ENCODE measurements at places on chromosomes 4 and X.

DNA sequence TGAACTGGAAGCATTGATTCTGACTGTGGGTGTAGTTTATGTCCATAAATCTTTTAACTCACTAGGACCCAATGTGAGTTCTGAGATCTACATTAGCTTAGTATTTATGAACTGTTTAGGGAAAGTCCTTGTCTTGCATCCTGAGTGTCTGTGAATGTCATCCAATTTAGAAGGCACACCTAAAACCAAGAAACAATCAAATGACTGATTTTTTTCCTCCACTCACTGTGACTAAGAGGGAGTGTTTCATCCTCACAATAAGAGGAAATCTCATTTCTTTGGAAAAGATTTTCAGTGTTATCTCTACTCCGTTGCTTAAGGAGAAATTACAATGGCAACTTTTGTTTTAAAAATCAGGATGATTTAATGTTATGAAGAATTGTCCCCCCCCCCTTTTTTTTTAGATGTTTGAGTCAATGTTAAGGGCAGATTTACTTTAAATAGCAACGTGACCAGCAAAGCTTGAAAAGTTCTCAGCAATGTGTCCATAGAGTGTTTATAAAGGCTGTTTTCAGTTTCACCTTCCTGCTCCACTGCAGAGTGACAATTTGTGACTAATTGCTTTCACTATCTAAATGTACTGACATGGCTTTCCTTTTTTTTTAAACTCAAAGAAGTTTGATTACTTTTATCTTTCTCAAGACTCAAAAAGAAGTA lies 173.0 kb downstream of the SPCS3 start:
- no peak overlapping the region for H3K4me3 ChIP-seq
- no peak overlapping the region for H3K27ac ChIP-seq
- no peaks in the 10 kb centered on the region for H3K36me3 ChIP-seq
- no peaks in the 10 kb centered on the region for H3K27me3 ChIP-seq
- DNase-seq: peak; percentile 30
- no peaks in the 10 kb centered on the region for H3K4me1 ChIP-seq

- peaks cover 24% of the 10 kb centered on the region for H3K4me1 ChIP-seq
- DNase-seq: peak; percentile 30
- no peak overlapping the region for H3K4me3 ChIP-seq
- no peak overlapping the region for H3K27ac ChIP-seq
- no peaks in the 10 kb centered on the region for H3K36me3 ChIP-seq
Measured at GRCh38 chr4:22991576-22991975, 298.8 kb downstream of the GBA3 start.

- no peaks in the 10 kb centered on the region for H3K27me3 ChIP-seq
- H3K36me3 ChIP-seq: no peaks in the 10 kb centered on the region
- no peak overlapping the region for H3K27ac ChIP-seq
Measured at GRCh38 chr4:103786014-103786413, 66.2 kb upstream of the TACR3 start.

GRCh38 chr4:165199286-165199685 lies 8.1 kb upstream of the KLHL2 start:
- H3K36me3 ChIP-seq: no peaks in the 10 kb centered on the region
- H3K4me1 ChIP-seq: peaks cover 5% of the 10 kb centered on the region

DNA sequence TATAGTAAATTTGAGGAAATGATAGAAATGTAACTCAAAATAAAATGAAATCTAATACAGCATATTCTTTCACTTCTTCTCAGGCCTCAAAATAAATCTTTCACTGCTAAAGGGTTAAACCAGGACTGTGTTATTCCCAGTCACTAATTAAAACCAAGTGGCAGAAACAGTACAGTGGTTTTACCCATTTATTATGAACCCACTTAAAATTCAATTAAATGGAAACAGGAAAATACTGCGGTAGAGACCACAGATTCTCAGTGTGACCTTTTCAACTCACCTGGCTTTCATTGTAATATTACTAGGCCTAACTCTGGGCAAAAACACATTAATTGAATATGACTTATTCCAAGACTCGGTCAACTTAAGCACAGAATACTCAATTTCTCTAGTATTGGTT lies 176.5 kb upstream of the DKK2 start:
- no peak for DNase-seq
- H3K27ac ChIP-seq: no peak overlapping the region
- H3K36me3 ChIP-seq: no peaks in the 10 kb centered on the region
- H3K4me3 ChIP-seq: no peak overlapping the region
- H3K4me1 ChIP-seq: no peaks in the 10 kb centered on the region

GRCh38 chrX:37896511-37896890 lies 49.1 kb upstream of the DYNLT3 start:
- H3K4me3 ChIP-seq: no peak overlapping the region
- no peak overlapping the region for H3K27ac ChIP-seq
- no peaks in the 10 kb centered on the region for H3K4me1 ChIP-seq
- H3K27me3 ChIP-seq: no peaks in the 10 kb centered on the region

DNA sequence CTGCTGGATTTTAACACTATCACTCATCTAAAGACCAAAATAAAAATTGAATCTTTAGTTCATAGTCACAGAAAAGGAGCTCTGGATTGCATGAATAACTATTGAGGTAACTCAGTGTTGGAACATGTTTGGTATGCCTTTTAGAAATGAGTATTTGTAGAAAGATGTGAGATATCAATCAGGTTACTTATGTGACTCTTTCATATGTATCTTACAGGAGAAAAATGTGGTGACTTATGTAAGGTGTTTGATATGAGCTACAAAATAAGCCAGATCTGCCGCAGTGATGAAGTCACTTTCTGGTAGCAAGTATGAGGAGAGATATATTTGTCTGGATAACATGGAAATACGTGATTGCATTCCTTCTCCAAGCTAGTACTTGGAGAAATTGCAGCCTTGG lies 1653.3 kb upstream of the PCDH7 start:
- DNase-seq: peak; percentile 11
- no peaks in the 10 kb centered on the region for H3K36me3 ChIP-seq
- no peak overlapping the region for H3K4me3 ChIP-seq
- no peaks in the 10 kb centered on the region for H3K27me3 ChIP-seq
- no peak overlapping the region for H3K27ac ChIP-seq

DNA sequence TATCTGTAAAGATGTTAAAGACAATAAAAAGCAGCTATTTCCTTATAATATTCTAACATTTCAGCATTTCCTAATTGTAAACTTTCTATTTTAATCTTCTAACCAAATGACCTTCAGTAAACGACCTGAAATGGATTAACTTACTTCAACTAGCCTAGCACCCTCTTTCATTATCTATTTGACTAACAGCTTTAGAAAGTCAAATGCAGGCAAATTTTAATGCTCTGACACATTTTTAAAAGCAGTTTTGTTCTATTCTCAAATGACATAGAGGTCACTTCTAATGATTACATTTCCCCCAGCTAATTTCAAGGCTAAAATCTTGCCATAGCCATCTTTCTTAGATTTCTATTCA lies 41.9 kb downstream of the SLC7A11 start:
- H3K27ac ChIP-seq: no peak overlapping the region
- no peaks in the 10 kb centered on the region for H3K4me1 ChIP-seq
- no peaks in the 10 kb centered on the region for H3K36me3 ChIP-seq
- H3K4me3 ChIP-seq: no peak overlapping the region
- no peaks in the 10 kb centered on the region for H3K27me3 ChIP-seq
- DNase-seq: no peak

GRCh38 chr4:3369781-3370674 lies 71.7 kb upstream of the HGFAC start:
- no peaks in the 10 kb centered on the region for H3K36me3 ChIP-seq
- H3K27ac ChIP-seq: peak overlapping the region; percentile 80
- peak; percentile 89 for DNase-seq
- peaks cover 40% of the 10 kb centered on the region for H3K4me1 ChIP-seq
- H3K27me3 ChIP-seq: no peaks in the 10 kb centered on the region

DNA sequence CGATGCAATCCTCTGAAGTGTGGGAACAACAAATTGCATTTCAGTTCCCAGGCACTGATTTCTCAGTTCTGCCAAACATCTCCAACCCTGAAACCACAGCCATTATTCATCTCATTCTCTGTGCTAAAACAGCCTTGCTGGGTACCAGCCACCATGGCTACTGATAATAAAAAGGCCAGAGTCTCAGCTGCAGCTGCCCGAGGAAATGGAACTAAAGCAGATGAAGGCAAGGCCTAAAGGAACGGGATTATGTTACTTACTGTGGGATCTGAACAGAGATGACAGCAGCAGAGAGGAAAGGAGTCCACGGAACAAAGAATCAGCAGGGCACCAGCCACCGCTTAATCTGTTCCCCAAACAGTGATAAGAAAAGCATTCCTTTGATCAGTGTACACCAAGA lies 155.7 kb downstream of the PAPSS1 start:
- no peaks in the 10 kb centered on the region for H3K36me3 ChIP-seq
- peak; percentile 73 for DNase-seq
- no peaks in the 10 kb centered on the region for H3K27me3 ChIP-seq
- peaks cover 7% of the 10 kb centered on the region for H3K4me1 ChIP-seq
- no peak overlapping the region for H3K4me3 ChIP-seq
- peak overlapping the region; percentile 24 for H3K27ac ChIP-seq

GRCh38 chrX:24207826-24208225 lies 58.3 kb downstream of the ZFX start:
- H3K4me3 ChIP-seq: no peak overlapping the region
- H3K27me3 ChIP-seq: no peaks in the 10 kb centered on the region
- DNase-seq: peak; percentile 41
- peaks cover 18% of the 10 kb centered on the region for H3K36me3 ChIP-seq
- H3K27ac ChIP-seq: no peak overlapping the region

DNA sequence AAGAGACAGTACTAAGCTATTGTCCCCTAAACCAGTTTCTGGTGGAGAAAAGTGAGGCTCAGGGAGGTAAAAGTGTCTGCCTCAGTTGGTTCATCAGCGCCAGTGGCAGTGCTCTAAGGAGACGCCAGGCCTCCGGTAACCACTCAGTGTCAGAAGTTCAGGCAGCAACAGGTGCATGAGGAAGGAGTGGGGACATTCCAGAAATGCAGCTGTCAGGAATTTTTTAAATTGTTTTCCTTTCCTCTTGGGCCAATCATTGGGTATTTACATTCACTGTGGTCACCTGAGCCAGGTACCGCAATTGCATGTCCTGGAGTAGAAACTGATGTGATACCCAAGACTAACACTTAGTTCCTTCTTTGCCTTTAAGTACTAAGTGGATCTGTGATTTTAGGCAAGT lies 40.2 kb upstream of the HS3ST1 start:
- no peak overlapping the region for H3K4me3 ChIP-seq
- no peak for DNase-seq
- no peak overlapping the region for H3K27ac ChIP-seq
- no peaks in the 10 kb centered on the region for H3K4me1 ChIP-seq

GRCh38 chrX:118974908-118975671 lies 672 bp downstream of the LONRF3 start:
- no peak overlapping the region for H3K27ac ChIP-seq
- H3K4me1 ChIP-seq: no peaks in the 10 kb centered on the region
- DNase-seq: no peak
- H3K36me3 ChIP-seq: no peaks in the 10 kb centered on the region
- H3K27me3 ChIP-seq: peaks cover 27% of the 10 kb centered on the region

DNA sequence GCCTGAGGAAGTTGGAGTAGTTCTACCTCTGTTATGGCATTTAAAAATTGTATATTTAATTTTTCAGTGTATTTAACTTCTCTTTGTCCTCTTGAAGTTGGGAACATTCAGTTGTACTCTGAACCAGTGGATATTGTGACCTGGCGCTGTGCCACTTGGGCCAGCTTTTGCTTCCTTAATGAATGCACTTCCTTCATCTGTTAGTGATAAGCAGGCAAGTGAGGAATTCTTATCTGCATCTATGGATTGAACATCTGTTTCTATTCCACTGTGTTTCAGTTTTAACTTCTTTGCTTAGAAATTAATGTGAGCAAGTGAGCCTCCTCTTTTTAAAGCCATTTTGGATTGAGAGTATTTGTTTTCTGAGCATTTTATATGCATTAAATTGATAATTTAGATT lies 128.3 kb downstream of the UCHL1 start:
- DNase-seq: no peak
- H3K36me3 ChIP-seq: no peaks in the 10 kb centered on the region
- no peaks in the 10 kb centered on the region for H3K4me1 ChIP-seq

- peak overlapping the region; percentile 31 for H3K4me3 ChIP-seq
- H3K27me3 ChIP-seq: no peaks in the 10 kb centered on the region
- peaks cover 34% of the 10 kb centered on the region for H3K4me1 ChIP-seq
- no peaks in the 10 kb centered on the region for H3K36me3 ChIP-seq
Measured at GRCh38 chr4:176778491-176778890, 14.2 kb downstream of the VEGFC start.

DNA sequence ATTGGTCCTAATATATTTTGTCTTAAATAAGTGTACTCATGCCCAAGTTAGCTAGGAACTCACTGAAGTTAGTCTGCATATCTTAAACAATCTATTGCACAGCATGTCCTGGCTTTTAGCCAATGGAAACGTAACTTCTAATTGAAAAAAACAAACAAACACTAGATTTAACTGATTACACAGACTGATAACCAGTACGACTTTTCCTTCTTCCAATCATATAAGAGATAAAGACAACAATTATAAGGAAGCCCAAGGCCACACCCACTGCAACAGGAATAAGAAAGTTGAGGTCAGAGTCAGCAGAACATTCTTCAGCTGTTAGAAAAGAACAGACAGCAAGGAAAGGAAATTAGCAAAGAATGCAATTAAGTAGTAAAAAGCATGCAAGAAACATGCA lies 40.8 kb downstream of the LAMP2 start:
- peaks cover 9% of the 10 kb centered on the region for H3K4me1 ChIP-seq
- no peak for DNase-seq
- H3K27ac ChIP-seq: no peak overlapping the region
- H3K36me3 ChIP-seq: no peaks in the 10 kb centered on the region
- no peaks in the 10 kb centered on the region for H3K27me3 ChIP-seq
- H3K4me3 ChIP-seq: no peak overlapping the region

DNA sequence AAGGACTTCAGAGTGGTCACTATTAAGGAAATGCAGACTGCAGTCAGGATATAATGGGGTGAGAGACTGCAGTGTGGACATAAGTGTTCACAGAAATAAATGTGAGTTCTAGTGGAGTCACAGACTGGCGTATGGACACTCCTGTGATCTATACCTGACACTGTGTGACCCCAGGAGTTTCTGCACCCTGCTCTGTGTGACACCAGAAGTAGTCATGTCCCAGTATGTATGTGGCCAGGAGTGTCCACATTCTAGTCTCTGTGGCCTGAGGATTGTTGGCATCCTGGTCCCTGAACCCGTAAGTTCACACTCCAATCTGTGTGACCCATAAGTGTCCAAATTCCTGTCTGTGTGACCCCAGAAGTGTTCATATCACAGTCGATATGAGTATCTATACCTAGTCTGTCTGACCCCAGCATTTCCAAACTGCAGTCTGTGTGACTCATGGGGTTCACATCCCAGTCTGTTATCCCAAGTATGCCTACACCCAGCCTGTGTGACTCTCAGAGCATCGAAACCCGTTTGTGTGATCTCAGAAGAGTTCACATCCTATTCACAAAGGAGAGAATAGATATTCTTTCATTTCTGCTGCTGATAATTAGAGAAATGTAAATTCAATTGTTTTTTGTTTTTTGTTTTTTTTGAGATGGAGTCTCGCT lies 16.3 kb downstream of the WDR13 start:
- H3K27me3 ChIP-seq: no peaks in the 10 kb centered on the region
- peaks cover 4% of the 10 kb centered on the region for H3K4me1 ChIP-seq
- DNase-seq: peak; percentile 6
- H3K4me3 ChIP-seq: no peak overlapping the region
- no peaks in the 10 kb centered on the region for H3K36me3 ChIP-seq

GRCh38 chr4:113462286-113462685 lies 299.3 kb downstream of the CAMK2D start:
- no peak overlapping the region for H3K27ac ChIP-seq
- DNase-seq: no peak
- H3K4me1 ChIP-seq: peaks cover 6% of the 10 kb centered on the region
- H3K4me3 ChIP-seq: no peak overlapping the region

Measured in astrocyte (in vitro differentiated cells and primary cell).